Endothelial cell of umbilical vein (primary cell): ENCODE measurements at places on chromosomes 2 and 18.
A peak's percentile ranks its signal among the peaks of the same experiment; 100 is the strongest.

- peaks cover 21% of the 10 kb centered on the region for H3K27me3 ChIP-seq
- H3K36me3 ChIP-seq = no peaks in the 10 kb centered on the region
- no peaks in the 10 kb centered on the region for H3K4me1 ChIP-seq
Measured at GRCh38 chr18:8602040-8602439, 7.2 kb upstream of the RAB12 start.

GRCh38 chr18:8928847-8929780 lies 173.4 kb upstream of the NDUFV2 start:
- H3K27ac ChIP-seq = no peak overlapping the region
- no peak overlapping the region for H3K4me3 ChIP-seq
- no peaks in the 10 kb centered on the region for H3K4me1 ChIP-seq
- DNase-seq = no peak
- no peaks in the 10 kb centered on the region for H3K36me3 ChIP-seq

GRCh38 chr2:234986390-234986789 lies 34.6 kb downstream of the SH3BP4 start:
- H3K27ac ChIP-seq = peak overlapping the region; percentile 1
- no peaks in the 10 kb centered on the region for H3K36me3 ChIP-seq
- DNase-seq = peak; percentile 35
- H3K4me1 ChIP-seq = peaks cover 75% of the 10 kb centered on the region

- DNase-seq = no peak
- H3K27ac ChIP-seq = no peak overlapping the region
- no peak overlapping the region for H3K4me3 ChIP-seq
- H3K36me3 ChIP-seq = no peaks in the 10 kb centered on the region
Measured at GRCh38 chr2:30730736-30731647, 76.3 kb downstream of the CAPN13 start.

GRCh38 chr18:72700961-72701710 lies 157.0 kb upstream of the CBLN2 start:
- no peak for DNase-seq
- no peaks in the 10 kb centered on the region for H3K27me3 ChIP-seq
- H3K4me3 ChIP-seq = no peak overlapping the region
- H3K36me3 ChIP-seq = no peaks in the 10 kb centered on the region
